Articular chondrocyte of knee joint (primary cell): ENCODE measurements at places on chromosomes 3 and 15. TPM values are rescaled to one million over a fixed set of nuclear protein-coding genes. Genes with fewer than 3 reads are reported as not detected.

IMPG2 gene
- 0.39 and 0.54 TPM in 2 replicates for total RNA-seq

GOLGA6L7 gene
- total RNA-seq, result not detected in 2 replicates

GPR27 gene
- total RNA-seq, result 0.65 and 0.86 TPM in 2 replicates

SLC9A9 gene
- total RNA-seq, result 23.5 and 24.3 TPM in 2 replicates

KNL1 gene
- 15.5 and 23.8 TPM in 2 replicates for total RNA-seq

MB21D2 gene
- total RNA-seq, result 5.2 and 6.5 TPM in 2 replicates

ISLR gene
- total RNA-seq, result 250 and 302 TPM in 2 replicates

CADPS gene
- total RNA-seq, result under 0.01 TPM in 1 of 2 replicates, not detected in the other
